ENCODE measurements at places on chromosomes 7 and 10.

GRCh38 chr10:23338155-23338828 is 6.3 kb downstream of the C10orf67 start:
- no peak for DNase-seq

GRCh38 chr10:107356396-107356795 is 191.9 kb upstream of the SORCS1 start:
- no peak for DNase-seq

- DNase-seq = no peak
Observed at GRCh38 chr7:151309311-151309710, 32.3 kb upstream of the NUB1 start.

- DNase-seq = no peak
Observed at GRCh38 chr7:109059089-109059488, 489.4 kb downstream of the DNAJB9 start.

- no peak for DNase-seq
Observed at GRCh38 chr7:40232242-40232893, 97.6 kb downstream of the SUGCT start.

GRCh38 chr7:98617051-98617959 is at the start of gene NPTX2:
NPTX2 (plus strand) TSS chr7:98617285; CDS start chr7:98617462, 177 bp downstream.
- DNase-seq = no peak

DNA sequence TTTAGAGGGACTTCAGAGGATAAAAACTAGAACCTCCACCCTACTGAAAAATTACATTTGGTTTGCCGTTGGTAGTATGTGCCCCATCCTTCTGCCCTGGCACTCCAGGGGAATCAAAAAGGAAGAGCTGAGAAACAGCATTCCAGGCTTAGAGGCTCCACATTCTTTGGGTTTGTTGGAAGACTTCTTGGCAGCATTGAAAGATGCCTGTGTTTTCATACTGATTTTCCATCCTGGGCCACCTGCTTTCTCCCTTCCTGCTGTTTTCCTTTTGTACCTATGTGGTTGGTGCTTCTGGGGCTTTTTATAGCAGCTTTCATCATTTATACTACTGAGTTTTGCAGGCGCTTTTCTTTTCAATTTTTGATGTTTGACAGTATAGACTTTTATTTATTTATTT is 61.7 kb downstream of the AUTS2 start:
- DNase-seq = no peak

DNA sequence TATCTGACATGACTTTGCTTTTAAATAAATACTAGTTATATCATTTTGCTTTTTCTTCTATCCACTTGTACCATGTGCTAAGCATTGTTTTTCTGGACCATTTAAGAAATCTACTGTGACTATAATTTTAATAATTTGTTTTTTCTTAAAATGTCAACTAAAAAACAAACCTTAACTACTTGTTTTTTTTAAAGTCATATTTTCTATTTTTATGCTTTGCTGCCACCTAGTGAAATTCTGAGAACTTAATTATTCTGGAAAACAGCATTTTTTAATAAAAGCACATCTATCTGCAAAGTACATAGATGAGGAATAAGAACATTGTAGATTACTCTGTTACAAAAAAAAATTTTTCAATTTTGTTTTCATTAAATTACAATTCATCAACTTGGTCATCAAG is 47.4 kb downstream of the ORC5 start:
- DNase-seq = no peak

GRCh38 chr7:149529136-149529718 is 31.6 kb upstream of the ZNF746 start:
- no peak for DNase-seq

DNA sequence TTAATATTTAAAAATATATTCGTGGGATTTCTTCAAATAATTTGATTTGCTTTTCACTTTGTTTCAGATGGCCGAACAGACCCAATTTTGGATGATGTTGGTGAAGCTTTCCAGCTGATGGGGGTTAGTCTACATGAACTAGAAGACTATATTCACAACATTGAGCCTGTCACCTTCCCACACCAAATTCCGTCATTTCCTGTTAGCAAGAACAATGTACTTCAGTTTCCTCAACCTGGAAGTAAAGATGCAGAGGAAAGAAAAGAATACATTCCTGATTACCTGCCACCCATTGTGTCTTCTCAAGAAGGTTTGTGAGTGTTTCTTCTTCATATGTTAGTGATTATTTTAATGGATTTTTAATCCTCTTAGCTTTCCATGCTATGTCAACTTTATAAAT is 5.9 kb downstream of the TAF3 start:
- no peak for DNase-seq

DNA sequence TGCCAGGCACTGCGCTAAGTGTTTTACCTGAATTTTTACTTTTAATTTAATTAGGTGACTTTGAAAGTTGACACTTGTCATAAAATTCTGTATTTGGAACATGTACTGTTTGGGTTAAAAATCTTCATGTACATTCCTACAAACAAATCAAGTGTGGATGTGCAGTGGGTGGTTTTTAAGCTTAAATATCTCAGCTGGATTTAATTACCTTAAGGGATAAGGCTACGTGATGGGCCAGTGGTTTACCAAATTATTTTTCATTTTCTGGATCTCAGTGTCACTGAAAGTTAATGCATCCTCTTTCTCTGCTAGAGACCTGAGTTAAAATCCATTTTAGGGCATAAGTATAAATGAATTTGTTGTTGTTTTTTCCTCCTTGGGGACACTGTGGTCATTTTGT is 51.1 kb downstream of the EXOC4 start:
- no peak for DNase-seq

- no peak for DNase-seq
Observed at GRCh38 chr10:38038107-38038931, 27.8 kb downstream of the ZNF33A start.

- DNase-seq = no peak
Observed at GRCh38 chr7:3825491-3825890, 524.4 kb downstream of the SDK1 start.

DNA sequence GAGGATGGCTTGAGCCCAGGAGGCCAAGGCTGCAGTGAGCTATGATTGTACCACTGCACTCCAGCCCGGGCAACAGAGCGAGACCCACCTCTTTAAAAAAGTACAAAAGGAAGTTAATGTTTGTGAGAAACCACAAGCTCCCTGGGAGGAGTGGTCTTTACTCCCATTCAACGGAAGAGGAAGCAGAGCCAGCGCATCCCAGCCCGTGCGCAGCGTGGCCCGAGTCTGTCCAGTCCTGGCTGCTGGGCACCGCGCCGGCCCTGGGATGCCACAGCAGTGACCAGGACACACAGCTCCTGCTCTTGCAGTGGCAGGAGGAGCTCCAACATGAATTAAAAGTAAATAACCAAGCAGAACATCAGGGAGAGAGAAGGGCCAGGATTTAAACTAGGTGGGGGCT is 68.4 kb downstream of the ELFN1 start:
- DNase-seq = no peak

DNA sequence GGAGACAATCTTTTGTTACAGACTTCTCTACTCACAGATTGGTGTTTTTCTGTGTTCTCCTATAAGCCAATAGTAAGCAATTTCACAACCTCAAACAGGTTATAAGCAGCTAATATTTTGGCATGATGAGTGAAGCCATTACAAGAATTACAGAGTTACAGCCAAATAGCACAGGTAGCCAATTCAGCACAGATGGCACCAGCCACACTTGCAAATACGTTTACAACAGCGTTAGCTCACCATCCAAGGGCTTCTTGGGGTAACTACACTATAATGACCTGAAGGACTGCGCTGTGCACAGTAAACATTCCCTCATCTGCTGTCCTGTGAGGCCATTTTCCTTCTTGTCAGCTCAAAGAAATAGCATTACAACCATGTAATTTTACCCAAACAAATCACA is 428.6 kb downstream of the TCERG1L start:
- DNase-seq = no peak

DNA sequence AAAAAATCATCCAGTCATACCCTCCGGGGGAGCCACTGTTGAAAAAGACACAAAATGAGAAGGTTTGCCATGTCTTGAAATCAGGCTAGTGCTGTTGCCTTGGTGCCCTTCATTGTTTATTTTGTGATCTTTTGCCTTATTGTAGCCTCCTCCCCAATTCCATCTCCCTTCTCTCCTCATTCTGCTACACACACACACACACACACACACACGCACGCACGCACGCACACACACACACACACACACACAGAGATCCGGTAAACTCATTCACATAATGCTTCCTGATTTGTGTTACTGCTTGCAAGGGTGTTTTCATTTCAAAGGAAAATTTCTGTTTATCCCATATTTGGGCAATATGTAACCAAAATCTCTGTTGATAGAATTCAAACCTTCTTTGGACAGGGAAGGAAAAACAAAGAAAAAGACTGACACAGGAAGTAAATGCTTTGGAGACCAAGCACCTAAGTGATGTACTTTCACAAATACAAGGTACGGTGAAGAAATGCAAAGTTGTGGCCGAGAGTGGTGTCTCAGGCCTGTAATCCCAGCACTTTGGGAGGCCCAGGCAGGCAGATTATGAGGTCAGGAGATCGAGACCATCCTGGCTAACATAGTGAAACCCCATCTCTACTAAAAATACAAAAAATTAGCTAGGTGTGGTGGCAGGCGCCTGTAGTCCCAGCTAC is 141.1 kb upstream of the CDK13 start:
- DNase-seq = no peak

GRCh38 chr7:92681633-92682032 is 91.4 kb upstream of the FAM133B start:
- no peak for DNase-seq

Data from stimulated activated CD4-positive, alpha-beta T cell treated with anti-CD3 and anti-CD28 coated beads, Interleukin-1b, Interleukin-23, amount 100 ng/mL, for 1 hour (primary cell).